BJ (cell line): ENCODE measurements at places on chromosomes 1 and 21.

DNA sequence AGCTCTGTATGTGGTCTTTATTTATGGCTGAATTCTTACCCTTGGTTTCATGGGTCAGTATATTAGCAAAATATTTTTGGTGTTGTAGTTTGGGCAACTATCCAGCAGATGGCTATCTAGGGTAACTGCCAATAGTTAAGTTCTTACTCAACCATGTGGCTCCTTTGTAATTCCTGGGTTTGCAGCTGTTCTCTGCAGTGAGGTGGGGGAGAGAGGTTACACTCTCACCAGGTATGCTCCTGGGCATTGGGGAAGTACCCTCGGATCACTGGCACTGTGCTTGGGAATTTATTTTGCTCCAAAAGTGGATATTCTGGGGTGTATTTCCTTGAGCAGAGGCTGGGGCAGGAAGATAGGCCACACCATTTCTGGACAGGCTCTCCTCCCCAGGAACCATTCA is 436.7 kb upstream of the TMPRSS15 start:
- DNase-seq = no peak

GRCh38 chr1:226814751-226815537 is 55.5 kb upstream of the PSEN2 start:
- peak; percentile 78 for DNase-seq

DNA sequence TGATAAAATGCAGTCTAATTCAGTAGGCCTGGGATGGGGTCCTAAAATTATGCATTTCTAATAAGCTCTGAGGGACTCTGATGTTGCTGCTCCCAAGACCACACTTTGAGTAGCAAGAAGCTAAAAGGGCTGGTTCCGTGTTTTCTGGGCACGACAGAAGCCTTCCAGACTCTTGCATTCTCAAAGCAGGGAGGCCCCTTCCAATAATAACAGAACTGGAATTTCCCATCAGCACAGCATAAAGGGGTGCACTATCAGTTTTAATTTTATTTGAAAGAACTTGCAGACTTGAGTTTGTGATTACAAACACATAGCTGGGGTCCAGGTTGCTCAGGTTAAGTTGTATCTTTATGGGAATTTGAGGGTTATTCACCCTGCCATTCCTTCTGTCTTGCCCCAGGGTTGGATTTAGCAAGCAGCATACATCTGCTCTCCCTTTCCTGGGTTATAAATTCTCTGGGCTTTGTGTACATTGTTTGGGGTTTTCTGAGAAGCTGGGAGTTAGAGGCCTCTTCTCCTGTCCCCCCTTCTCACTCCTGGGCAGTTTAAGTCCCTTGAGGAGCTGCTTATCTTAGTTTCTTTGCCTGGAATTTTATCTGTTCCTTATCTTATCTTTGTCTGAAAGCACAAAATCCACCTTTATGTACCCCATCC is 94.2 kb upstream of the SLC2A1 start:
- DNase-seq = no peak

DNA sequence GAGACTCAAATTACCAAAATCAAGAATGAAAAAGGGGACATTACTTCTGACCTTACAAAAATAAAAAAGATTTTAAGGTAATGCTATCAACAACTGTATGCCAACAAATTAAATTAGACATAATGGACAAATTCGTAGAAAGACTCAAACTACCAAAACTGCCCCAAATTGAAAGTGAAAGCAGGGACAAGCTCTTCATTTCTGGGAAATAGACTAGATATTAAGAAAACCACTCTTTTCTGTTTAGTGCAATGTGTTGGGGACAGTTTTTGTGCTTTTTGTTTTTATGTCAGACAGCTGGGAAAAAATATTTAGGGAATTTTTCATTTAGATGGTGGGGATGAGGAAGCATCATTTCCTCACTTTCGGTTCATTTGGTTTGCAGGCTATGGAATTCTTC is 4.9 kb upstream of the GBP1 start:
- no peak for DNase-seq

- no peak for DNase-seq
Measured at GRCh38 chr1:3061566-3061965, 7.4 kb upstream of the PRDM16 start.

GRCh38 chr1:55257958-55258357 is 42.8 kb upstream of the USP24 start:
- DNase-seq = no peak

- DNase-seq = no peak
Measured at GRCh38 chr1:51009381-51009780, 39.3 kb downstream of the CDKN2C start.

GRCh38 chr1:81032973-81033425 is 767.7 kb upstream of the ADGRL2 start:
- DNase-seq = no peak
